ENCODE measurements at places on chromosomes 12 and 14.

DNA sequence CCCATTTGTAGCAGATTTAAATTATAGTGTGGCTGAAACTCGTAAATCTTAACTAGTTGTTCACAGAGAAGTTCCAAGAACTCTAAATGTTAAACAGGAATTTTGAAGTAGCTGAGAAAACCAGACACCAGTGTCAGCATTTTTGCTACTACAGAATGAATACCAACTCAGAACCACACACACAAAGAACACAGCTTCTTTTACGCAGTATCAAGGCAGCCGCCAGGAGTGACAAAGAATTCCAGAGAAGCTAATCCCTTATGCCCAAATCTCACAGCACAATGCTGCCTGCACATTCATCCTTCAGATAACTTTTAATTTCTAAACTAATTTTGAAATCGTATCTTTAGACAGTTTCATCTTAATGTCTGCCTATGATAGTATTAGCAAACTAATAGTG is 37.4 kb downstream of the SLC6A15 start:
- DNase-seq = no peak

- no peak for DNase-seq
Measured at GRCh38 chr12:14452336-14452735, 86.9 kb downstream of the ATF7IP start.

GRCh38 chr12:59723520-59723919 is 127.7 kb downstream of the SLC16A7 start:
- no peak for DNase-seq

DNA sequence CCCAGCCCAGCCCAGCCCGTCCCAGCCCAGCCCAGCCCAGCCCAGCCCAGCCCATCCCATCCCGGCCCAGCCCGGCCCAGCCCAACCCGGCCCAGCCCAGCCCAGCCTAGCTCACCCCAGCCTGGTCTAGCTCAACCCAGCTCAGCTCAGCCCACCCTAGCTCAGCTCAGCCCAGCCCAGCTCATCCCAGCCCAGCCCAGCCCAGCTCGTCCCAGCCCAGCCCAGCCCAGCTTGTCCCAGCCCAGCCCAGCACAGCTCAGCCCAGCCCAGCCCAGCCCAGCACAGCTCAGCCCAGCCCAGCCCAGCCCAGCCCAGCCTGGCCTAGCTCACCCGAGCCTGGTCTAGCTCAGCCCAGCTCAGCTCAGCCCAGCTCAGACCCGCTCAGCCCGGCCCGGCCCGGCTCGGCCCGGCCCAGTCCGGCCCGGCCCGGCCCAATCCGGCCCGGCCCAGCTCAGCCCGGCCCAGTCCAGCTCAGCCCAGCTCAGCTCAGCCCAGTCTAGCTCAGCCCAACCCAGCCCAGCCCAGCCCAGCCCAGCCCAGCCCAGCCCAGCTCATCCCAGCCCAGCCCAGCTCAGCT is 184.7 kb downstream of the TMEM121 start:
- no peak for DNase-seq

DNA sequence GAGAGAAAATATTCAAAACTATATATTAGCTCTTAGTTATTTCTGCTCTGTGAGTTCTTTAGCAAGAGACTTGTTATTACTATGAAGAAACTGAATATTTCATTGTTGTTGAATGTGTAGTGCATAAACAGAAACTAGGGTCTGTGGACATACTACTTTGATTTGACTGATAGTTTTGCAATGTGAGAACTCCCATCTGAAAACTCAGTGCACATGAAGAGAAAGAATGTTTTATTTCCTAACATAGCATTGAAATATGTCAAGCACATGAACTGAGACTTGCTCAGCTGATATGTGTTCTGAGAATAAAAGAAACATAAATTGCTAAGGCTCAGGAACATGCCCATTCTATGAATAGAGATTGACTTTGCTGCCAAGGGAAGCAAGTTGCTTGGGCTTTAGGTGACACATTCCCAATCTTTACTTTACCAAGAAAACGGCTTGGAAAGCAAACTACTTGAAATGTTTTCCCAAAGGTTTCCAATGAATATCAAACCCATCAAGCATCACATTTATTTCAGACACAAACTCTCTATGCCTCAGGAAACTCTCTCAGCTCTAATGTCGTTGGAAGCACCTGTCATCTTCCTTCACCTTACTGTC is 290.4 kb downstream of the SLC16A7 start:
- no peak for DNase-seq

DNA sequence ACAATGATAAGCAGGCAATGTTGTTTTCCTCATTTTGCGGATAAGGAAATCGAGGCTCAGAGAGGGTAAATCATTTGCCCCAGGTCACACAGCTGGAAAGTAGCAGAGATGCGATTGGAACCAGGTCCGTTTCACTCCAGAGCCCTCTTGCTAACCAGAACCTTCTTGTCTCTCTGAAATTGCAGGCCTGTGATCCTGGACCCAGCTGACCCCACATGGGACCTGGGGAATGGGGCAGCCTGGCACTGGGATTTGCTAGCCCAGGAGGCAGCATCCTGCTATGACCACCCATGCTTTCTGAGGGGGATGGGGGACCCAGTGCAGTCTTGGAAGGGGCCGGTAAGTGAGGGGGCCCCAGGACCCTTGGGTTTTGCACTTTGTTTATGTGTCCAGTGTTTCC is 9.5 kb downstream of the OAS3 start:
- no peak for DNase-seq

DNA sequence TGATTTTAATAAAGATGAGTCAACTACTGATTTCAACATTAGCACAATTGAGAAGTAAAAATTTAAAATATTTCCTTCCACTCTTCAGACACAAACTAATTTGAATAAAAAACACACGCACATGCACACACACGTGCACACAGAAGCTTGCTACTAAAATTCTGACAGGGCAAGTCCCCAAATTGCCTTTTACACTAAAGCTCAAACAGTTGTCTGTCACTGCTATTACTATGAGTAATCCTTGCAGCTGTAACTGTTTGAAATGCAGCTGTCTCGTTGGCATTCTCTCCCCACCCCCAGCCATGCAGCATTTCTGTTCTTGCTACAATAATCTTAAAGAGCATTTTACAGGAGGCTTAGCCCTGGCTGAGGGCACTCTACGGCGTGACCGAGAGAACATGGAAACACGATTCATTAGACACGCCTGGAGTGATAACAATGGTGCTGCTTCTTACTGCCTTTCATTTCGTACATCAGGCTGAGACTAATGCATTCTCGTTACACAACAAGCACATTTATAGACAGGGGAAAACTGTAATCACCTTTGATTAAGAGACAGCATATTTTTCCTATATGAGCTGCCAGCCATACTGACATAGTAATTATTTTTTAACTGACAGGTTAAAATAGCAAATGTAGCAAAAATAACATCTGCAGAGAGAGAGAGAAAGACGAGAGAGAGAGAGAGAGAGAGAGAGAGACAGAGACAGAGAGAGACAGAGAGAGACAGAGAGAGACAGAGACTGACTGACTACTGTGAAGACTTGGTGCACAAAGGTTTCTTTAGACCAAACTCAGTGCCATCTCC is 153.8 kb downstream of the MED13L start:
- DNase-seq = no peak

GRCh38 chr14:95901054-95901453 is 24.4 kb downstream of the TUNAR start:
- no peak for DNase-seq

All from common myeloid progenitor, CD34-positive (primary cell).